ENCODE measurements at places on chromosomes 1 and 21. TPM values are rescaled to one million over a fixed set of nuclear protein-coding genes. Genes with fewer than 3 reads are reported as not detected.

DNA sequence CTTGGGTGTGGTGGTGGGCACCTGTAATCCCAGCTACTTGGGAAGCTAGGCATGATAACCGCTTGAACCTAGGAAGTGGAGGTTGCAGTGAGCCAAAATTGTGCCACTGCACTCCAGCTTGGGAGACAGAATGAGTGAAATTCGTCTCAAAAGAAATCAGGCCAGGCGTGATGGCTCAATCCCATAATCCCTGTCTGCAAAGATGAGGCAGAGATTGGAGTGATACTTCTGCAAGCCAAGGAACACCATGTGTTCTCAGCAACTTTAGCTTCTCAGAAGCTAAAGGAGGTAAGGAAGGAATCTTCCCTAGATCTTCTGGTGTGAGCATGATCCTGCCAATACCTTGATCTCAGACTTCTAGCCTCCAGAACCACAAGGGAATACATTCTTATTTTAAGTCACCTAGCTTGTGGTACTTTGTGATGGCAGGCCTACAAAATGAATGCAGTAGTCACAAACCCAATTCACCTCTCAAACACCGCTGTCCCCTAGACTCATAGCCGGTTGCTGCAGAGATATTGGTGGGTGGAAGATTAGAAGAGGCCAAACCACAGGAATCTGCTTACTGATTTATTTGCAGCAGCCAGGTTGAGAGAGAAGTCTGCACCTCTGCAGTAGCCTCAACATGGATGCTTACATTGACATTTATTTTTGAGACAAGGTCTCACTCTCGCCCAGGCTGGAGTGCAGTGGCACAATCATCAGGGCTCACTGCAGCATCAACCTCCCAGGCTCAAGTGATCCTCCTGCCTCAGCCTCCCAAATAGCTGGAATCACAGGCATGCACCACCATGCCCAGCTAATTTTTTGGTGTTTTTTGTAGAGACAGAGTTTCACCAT, 18.6 kb downstream of the L1TD1 start:
- DNase-seq = no peak

DNA sequence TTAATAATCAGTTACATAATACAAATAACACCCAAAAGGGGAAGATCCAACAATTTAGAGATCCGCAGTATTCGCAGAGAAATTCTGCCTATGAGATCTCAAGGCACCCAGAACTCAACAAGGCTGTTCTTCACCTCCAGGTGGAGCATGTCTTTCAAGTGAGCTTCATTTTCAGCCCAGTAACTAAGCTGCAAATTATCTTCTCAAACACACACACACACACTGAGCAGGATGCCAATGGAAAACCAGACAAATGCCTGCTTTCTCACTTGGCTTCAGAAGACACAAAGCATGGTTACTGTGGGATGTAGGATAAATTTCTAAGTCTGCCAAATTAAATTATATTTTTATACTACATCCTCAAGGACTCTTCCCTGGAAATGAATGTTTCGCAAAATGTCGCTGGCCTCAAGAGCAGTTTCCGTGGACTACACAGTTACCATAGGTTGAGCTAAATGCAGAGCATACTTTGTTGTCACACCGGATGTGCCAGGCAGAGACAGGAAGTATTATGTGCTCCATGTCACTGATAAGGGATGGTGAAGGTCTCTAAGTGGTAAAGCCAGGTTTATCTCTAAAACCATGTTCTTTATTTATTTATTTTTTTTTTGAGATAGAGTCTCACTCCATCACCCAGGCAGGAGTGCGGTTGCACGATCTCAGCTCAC, 30.3 kb downstream of the UBR4 start:
- no peak for DNase-seq

OPTC gene
- not detected for total RNA-seq

GMEB1 gene
- 12.9 TPM for total RNA-seq

LCE3C gene
- total RNA-seq = not detected
